ENCODE measurements at places on chromosomes 5 and 9.
A peak's percentile ranks its signal among the peaks of the same experiment; 100 is the strongest.

DNA sequence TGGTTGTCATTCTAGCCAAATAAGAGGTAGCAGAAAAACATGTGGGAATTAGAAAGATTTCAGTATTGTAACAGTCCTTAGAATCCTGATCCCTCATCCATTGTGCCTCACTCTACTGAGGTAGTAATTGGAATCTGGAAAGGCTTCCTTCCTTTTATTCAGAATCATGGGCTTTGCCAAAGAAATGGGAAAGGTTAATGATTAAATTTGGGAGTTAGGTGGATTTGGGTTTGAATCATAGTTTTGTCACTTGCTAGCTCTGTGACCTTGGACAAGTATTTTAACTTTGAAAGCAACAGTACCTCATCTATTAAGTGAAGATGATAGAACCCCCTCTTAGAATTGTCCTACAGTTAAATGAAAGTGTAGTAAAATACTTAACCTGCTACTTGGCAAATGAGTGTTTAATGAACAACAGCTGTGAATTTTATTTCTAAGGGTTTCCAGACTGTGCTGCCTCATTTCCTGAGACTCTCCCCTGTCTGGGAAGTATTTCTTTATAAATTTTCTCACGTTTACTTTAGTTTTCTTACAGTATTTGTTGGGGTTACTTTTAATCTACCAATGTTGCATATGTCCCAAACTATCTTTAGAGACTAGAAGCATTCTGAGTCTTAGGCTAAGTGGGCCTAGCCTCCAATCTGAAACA, 11.7 kb downstream of the SPDL1 start:
- DNase-seq: no peak

DNA sequence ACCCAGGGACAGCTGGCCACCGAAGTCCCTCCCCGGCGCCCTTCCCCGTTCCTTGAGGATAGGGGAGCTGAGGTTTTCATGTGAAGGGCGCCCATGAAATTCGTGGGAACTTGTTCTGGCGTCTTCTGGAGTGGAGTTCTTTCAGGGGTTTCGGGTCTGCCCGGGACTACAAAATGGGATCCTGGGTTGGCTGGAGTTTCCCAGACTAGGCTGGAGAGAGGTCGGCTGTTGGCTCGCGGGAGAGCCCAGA, 3.6 kb upstream of the RGMB start:
- DNase-seq: no peak

GRCh38 chr5:81172710-81173109, 60.4 kb upstream of the CKMT2 start:
- no peak for DNase-seq

- DNase-seq: no peak
These were observed 78.1 kb upstream of the PRLR start for GRCh38 chr5:35308421-35308820.

DNA sequence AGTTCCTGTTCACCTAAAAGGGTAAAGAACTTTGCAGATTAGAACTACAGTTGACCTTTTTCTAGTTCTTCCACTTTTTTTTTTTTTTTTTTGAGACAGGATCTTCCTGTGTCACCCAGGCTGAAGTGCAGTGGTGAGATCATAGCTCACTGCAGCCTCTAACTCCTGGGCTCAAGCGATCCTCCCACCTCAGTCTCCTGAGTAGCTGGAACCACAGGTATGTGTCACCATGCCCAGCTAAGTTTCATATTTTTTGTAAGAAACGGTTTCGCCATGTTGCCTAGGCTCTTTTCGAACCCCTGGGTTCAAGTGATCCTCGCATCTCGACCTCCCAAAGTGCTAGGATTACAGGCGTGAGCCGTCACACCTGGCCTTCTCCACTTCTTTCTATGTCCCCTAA, 39.7 kb upstream of the TNFAIP8 start:
- DNase-seq: no peak

GRCh38 chr5:89998519-89999305, 410.8 kb downstream of the CETN3 start:
- DNase-seq: no peak

DNA sequence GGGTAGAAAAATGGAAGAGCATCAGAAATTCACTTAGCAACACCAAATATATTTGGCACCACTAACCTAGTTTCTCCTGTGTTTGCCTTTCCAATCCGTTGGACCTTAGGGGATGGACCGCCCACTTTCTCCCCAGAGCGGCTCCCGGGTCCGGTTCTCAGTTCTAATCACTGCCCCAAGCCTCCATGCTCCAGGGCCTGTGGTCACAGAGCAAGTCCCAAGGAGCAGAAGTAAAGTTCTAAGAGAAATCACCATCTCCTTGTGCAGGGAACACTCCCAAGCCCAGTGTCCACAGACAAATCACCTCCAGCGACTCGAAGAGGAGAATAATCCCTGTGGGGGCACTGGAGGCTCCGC, 728 bp upstream of the SLC1A1 start:
- no peak for DNase-seq

DNA sequence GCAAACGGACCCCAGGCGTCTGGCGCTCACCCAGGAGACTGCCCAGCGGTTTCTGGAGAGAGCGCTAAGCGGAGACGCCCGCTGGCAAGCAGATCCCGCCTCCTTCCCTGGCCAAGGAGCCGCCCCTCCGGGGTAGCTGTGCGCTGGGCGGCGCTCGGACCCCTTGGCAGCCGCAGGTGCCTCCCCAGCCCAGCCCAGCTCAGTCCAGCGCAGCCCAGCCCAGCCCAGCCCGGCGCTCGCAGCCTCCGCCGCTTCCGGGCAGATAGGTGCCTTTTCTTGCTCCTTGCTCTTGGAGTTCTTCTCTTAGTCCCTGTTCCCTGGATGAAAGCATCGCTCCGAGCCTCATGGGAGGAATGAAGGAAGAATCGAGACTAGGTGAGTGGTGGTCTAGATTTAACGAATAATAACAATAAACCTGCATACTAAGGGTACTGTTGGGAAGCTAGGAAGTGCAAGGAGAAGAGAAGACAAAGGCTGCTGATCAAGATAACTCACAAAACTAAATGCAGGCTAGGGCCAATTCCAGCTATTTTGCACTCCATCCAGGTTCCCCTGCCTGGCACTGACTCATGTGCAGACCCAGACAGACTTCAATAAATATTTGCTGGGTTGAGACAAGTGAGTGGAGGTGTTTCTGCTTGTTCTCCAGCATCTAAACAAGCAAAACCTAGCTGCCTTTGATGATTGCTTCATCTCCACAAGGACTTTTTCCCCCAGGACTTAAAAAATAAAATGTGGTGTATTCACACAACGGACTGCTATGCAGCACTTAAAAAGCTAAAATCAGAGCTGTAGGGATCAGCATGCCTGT, at the start of gene STK32A:
TSS of gene STK32A (plus strand) at position 202 of the 811 bp plus-strand sequence. CDS start 4,609 bp downstream, outside the sequence.
- DNase-seq: no peak

- no peak for DNase-seq
These were observed 116.9 kb upstream of the SPOCK1 start for GRCh38 chr5:137616046-137616445.

GRCh38 chr9:72443855-72444254, 77.6 kb upstream of the TMC1 start:
- no peak for DNase-seq

DNA sequence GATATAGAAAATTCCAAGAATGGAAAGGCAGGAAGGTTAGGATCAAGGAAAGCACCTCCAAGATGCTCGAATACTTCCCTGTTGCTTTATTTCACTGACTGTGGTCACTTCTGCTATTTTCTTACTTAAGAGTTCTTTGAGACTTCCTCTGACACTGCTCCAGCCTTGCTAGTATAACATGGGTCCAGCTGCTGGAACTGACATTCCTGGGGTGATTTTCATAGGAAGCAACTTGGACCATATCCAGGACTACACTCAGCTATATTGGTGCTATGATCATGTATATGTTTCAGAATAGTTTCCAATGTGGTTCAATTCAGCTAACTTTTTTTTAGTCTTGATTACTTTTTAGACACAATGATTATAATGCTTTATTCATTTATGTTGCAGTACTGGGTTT, 81.6 kb upstream of the CKMT2 start:
- DNase-seq: no peak

GRCh38 chr5:94175912-94176311, 434.5 kb upstream of the POU5F2 start:
- DNase-seq: no peak

DNA sequence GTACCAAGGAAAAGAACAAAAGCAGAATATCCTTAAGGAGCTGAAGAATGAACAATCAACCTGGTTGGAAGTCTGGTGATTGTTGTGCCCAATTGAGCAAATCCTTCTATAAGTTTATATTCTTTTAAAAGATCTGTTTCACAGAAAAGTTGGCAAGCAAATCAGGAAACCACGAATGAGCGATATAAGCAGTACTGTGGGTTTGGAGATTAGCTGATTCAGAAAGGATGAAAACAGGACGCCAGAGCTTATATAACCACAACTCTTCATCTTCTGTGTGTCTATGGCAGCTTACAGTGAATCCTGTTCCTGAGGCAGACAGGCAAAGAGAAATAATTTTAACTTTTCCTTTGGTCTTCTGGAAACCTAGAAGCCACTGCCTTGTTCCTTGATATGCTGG, 61.7 kb downstream of the SLC38A9 start:
- no peak for DNase-seq

GRCh38 chr9:32581512-32582143, 8.7 kb upstream of the NDUFB6 start:
- DNase-seq: no peak

- no peak for DNase-seq
These were observed 36.7 kb downstream of the FBXW2 start for GRCh38 chr9:120756531-120756930.

GRCh38 chr5:36728697-36729543, 122.5 kb downstream of the SLC1A3 start:
- no peak for DNase-seq

- no peak for DNase-seq
These were observed 475.7 kb downstream of the ENC1 start for GRCh38 chr5:74164725-74165235.

DNA sequence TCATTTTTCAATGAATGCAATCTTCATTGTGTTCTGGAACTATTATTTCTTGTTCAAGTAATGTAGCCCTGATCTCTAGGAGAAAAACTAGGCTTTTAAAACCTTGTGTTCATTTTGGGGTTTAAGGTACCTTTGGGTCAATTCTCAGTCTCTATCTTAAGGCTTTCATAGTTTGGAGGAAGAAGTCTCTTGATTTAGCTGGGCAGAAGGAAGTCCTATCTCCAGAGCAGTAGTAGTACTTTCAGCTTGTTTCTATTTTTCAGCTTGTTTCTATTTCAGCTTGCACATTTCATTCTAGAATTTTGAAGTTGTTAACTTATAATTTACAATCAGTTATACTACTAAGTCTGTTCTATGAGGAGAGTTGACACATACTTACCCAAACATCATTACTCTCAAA, 15.2 kb downstream of the CSNK1G3 start:
- DNase-seq: no peak

DNA sequence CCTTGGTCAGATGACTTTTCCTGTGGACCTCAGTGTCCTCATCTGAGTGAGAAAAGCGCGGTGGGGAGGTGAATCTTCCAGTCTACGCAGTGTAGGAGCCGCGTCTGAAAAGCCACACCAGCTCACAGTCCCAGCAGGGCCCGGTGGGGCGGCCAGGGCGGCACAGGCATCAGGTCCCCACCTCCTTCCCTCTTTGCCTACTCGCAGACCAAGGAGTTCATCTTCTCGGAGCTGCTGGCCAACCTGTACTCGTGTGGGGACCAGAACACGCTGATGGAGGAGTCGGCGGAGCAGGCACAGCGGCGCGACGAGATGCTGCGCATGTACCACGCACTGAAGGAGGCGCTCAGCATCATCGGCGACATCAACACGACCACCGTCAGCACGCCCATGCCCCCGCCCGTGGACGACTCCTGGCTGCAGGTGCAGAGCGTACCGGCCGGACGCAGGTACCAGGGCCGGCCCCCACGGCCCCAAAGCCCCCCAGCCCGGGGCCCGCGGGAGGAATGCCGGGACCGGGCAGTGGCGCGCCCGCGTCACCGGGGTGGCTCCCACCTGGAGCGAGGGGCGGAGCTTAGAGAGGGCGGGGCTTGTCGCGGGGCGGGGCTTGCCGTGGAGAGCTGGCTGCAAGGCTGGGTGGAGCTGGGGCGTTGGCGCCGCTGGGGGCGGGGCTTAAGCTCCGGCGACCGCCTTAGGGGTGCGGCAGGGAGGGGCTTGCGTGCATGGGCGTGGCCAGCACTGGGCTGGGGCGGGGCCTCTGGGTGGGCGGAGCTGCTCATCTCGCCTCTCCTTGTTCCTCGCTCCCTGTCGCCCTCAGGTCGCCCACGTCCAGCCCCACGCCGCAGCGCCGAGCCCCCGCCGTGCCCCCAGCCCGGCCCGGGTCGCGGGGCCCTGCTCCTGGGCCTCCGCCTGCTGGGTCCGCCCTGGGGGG, 25.6 kb downstream of the GOLGA2 start:
- peak; percentile 99 for DNase-seq

DNA sequence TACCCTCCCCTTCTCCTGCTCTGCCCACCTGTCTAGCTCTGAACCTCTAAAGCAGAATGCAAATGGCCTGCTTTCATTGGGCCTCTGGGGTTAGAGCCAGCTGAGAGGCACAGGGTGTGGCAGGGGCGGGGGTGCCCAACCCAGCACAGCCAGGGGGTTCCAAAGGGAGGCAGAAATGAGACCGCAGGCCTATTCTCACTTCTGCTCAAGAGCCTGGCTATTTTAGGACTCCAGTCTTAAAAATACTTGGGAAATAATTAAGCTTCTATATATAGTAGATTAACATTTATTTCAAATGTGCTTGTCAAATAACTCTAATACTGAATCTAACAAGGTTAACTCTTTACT, 5.7 kb downstream of the QSOX2 start:
- no peak for DNase-seq

DNA sequence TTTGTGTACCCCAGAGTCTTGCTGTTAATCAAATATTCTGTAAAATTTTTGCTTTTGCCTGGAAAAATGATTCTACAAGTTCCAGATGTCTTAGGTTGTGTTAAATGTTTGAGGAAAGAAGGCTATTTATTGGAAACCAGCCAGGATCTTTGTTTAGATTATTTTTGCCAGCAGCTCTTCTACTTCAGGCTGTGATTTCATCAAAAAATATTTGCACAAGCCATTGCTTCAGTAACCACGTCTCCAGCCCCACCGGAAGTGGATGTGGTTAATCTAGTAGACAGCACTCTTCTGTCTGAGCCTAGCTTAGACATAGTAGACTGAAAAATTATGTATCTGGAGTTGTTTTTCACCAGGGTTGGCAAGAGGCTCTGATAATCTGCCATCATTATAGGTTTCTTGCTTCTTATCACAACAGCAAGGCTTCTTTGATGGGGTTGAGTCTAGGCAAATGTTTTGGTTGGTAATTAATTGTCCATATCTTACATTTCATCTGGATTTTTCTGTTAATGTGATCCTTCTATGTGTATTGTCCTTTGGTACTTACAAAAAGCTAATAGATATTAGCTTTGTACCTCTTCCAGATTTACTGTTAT, 17.1 kb downstream of the KCTD16 start:
- DNase-seq: peak; percentile 12

All from activated CD4-positive, CD25-positive, alpha-beta regulatory T cell (primary cell).